ENCODE measurements at places on chromosomes 3 and 15.

- DNase-seq, result no peak
Measured at GRCh38 chr3:188900421-188900951, 271.3 kb upstream of the TPRG1 start.

GRCh38 chr15:87896936-87897335, 359.6 kb downstream of the NTRK3 start:
- no peak for DNase-seq

DNA sequence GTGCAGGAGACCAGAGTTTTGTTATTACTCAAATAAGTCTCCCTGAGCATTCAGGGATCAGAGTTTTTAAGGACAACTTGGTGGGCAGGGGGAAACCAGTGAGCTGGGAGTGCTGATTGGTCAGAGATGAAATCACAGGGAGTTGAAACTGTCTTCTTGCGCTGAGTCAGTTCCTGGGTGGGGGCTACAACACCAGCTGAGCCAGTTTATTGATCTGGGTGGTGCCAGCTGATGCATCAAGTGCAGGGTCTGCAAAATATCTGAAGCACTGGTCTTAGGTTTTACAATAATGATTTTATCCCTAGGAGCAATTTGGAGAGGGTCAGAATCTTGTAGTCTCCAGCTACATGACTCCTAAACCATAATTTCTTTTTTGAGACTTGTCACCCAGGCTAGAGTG, 13.8 kb upstream of the ZNF662 start:
- DNase-seq, result no peak

GRCh38 chr15:61070111-61070901, 158.8 kb downstream of the RORA start:
- DNase-seq, result no peak

DNA sequence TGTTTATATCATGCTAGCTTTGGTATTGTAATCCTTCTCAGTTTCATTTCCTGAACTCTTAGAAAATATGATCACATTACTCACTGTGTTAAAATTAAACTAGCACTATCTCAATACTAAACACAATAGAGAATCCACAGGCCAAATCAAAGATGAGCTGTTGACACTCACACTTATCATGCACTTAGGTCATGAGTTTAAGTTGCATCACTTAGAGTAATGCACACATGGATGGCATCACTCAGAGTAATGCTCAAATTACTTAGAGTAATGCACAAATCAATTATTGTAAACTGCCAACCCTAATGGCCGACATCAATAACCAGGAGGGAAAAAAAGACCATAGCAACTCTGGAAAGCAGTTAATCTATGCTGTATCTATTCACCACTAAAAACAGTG, 40.0 kb upstream of the MCF2L2 start:
- DNase-seq, result no peak

GRCh38 chr3:184315543-184315867, 1.1 kb downstream of the EIF4G1 start:
- DNase-seq, result no peak

GRCh38 chr15:80991421-80991820, 1.8 kb upstream of the MESD start:
- no peak for DNase-seq

- no peak for DNase-seq
Measured at GRCh38 chr3:146679191-146679590, 74.0 kb upstream of the PLSCR5 start.

DNA sequence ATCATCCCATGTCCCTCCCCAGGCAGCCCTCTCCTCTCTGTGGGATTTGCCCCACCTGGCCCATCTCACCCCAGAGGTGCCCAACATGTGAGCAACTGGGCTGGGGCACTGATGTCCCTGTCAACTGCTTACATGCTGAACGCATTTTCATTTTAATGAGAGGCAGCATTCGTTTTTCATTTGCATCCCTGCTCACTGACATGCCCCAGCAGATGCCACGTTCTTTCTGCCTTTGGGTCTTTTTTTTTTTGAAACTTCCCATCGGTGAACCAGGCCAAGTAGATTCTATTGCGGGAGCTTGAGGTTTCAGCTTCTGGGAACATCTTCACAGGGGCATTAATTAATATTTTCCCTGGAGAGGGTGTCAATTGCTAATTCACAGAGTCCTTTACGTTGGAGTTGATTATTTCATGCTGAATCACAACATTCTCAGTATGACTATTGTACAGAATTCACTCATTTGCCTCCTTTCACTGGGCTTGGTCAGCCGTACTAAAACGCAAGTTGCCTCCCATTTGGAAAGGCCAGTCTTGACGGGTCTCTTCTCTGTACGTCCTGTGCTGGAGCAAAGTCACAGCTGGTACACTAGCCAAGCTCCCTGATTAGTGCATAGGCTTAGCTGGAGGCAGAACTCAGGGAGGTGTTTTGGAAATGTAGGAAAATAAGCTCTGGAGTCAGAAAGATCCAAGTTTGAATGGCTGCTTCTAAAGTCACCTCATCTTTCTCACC, 69.8 kb downstream of the CHRNA7 start:
- no peak for DNase-seq

- no peak for DNase-seq
Measured at GRCh38 chr15:91572110-91572509, 281.4 kb upstream of the SLCO3A1 start.

DNA sequence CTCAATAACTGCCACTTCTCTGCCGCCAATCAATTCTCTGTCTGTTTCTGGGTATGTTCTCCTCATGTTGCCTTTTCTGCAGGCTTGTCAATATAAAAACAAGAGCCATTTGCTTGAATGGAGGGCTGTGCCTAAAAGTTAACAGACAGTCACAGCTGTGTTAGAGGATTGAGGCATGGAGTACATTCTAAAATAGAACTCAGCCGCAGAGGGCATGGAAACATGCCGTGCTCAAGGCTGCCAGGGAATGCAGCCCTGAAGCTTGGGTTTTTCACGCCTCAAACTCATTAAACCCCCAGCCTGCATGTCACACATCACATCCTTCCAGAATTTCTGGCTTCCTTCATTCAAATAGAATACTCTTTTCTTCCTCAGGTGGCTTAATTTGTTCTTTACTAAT, 166.6 kb downstream of the TPRG1 start:
- DNase-seq, result no peak

- no peak for DNase-seq
Measured at GRCh38 chr15:87201986-87202385, 1054.6 kb downstream of the NTRK3 start.

DNA sequence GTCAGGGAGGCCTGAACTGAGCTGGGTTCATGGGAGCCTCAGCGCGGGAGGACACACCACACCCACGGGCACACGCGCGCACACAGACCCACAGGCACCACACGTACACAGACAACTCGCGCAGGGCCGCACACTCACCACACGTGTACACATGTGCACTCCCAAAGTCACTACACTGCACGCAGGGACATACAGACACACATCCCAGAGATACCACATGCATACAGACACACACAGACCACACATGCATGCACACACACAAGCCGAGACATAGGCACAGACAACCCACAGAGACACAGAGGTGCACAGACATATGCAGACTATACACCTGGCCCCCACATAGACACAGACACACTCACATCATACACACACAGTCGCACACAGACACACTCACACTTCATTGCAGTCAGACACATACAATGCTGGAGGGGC, 1.1 kb upstream of the MGLL start:
- DNase-seq, result no peak

DNA sequence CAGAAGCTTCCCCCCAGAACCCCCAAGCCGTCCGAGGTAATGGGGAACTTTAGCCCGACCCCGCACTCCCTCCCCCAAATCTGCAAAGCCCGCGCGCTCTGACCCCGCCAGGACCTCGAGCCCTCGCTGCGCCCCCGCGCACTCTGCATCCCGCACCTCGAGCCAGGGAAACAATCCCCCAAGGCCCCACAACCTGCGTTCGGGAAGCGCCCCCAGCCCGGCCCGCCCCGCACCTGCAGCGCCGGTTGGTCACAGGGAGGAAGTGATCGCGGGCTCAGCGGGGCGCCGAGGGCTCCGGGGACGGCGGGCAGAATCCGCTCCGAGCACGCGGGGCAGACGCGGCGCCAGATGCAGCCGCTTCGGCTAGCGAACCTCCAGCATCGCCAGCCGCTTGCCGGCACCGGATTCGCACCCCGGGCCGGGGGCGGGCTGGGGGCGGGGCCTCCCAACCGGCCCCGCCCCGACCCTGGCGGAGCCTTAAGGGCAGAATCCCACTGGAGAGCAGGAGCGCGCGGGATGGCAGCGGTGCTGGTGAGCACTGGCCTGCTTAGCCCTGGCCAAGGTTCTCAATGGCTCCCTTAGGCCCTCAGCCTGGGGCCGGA, at the start of gene CAMKV:
Gene CAMKV (minus strand): TSS at position 382 of the 602 bp plus-strand sequence. CDS start 7,518 bp downstream, outside the sequence.
- DNase-seq, result no peak

DNA sequence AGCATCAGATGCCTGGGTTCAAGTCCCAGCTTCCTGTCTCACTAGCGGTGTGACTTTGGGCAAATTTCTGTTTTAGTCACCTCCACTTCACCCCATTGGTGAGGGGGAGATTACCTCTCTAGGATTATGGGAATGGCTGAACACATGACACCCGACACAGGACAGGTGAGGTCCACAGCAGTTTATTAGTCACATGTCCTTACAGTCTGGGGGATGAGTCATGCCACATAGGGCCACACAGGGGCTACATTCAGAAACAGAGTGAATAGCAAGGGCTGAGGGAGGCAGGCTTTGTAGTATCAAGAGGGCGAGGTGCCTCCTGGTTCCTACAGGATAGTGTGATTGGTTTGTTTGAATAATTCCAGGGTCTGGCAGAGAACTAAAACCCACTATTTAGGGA, 15.2 kb upstream of the ITGA11 start:
- no peak for DNase-seq

DNA sequence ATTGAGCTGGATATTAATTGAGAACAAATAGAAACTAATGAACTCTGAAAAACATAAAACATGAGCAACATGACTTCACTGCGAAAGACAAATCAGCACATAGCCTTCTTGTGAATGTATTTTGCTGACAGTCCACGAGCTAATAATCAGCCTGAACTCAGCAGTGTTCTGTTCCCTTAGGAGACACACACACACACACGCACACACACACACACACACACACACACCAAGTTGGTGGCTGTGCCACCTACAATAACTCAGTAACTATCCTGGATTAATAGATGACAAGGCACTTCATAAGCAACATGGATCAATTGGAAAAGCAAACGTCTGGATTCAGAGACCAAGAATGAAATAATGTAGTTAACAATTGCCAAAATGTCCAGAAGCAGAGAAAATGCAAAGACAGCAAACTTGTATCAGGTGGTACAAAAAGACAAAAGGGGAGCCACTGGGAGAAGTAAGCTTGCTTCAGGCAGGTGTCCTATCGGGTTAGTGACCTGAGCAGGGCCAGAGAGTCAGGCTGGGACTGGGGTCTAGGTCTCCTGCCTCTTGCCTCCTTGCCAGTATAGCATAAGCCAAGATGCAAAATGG, 20.5 kb upstream of the UBE2Q2 start:
- no peak for DNase-seq

- no peak for DNase-seq
Measured at GRCh38 chr3:171563298-171563697, 103.1 kb upstream of the TNIK start.

- peak; percentile 13 for DNase-seq
Measured at GRCh38 chr3:123723522-123724168, 138.8 kb upstream of the HACD2 start.

DNA sequence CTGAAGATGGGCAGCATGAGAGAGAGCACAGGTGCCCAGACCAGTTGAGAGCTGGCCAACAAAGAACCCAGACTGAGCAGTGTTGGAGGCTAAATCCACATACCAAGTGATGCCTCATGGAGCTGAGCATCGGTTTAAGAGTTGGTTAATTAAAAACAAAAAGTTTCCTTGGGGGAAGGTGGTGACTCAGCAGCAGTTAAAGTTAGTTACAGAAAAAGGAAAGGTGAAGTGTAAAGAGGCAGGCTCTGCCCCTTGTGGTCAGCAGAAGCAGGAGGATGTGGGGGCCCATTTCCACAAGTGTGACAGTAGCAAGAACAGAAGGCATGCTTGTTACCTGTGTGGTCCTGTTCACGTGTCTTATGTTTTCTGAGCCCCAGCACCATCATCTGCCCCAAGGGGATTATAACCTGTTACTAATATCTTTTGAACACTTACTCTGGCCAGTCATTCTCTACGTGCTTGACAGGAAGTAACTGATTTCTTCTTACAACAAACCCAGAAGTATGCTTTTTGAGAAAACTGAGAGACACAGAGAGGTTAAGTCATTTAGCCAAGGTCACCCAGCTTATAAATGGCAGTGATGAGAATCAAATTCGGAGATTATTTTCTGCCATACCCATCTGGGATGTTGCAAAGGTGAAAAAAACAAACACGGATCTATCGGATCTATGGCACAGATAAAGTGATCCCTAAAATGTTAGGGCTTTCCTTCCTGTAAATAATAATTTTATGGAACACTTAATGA, 91.0 kb downstream of the EPHB1 start:
- no peak for DNase-seq

DNA sequence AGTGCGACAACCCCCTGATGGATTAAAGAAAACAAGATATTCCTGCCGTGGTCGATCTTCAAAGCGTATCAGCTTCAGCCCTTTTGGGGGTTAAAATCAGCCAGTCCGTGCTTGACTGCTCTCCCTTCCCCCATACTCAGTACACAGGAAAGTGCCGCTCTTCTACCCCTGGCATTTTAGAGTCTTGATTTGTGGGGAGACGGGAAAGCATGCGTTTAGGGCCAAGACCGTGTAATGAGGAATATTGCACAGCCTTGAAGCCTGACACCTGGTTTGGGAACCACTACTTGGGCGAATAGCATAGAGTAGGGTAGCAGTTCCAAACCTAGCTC, 540 bp upstream of the EDC3 start:
- no peak for DNase-seq

Measured in T-helper 17 cell (primary cell).